ENCODE measurements at places on chromosomes 16 and 17.
A peak's percentile ranks its signal among the peaks of the same experiment; 100 is the strongest.

DNA sequence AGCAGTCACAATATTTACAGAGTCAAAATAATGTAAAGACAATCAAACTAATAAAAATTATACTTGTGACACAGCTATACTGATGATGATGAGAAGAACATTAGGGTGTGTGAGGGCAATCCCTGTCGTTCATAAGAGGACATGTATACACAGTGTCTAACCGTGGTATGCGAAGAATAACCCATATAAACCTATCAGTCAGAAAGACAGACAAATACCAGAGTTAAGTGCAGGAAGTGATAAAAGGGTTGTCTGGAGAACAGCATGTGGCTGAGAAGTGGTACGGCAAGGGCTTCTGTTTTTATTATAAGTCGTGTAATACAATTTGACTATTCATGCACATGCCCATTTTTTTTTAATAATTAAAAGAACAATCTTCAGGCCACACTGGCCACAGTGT, 46.7 kb downstream of the LMF1 start:
- no peak for DNase-seq

DNA sequence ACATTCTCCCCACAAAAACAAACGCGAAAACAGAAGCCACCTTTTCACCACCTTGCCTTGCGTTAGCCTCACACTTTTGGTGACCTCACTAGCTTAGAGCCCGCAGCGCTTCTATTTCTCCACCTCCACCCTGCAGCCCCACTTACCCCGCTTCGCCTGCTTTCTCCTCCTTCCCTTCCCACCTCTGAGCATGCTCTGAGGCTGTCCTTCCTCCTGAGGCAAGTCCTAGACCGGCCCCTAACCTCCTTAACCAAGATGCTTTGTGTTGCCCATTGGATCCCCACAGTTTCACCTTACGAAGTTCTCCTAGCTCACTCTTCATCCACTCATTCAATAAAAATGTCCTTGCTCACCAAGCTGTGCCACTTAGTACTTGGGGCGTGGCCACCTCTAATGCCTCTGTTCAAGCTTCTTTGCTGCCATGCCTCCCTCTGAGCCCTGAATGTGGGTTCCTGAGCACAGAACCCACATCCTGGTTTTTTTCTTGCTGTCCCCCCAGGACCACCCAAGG, 1.3 kb downstream of the GNGT2 start:
- no peak for DNase-seq

DNA sequence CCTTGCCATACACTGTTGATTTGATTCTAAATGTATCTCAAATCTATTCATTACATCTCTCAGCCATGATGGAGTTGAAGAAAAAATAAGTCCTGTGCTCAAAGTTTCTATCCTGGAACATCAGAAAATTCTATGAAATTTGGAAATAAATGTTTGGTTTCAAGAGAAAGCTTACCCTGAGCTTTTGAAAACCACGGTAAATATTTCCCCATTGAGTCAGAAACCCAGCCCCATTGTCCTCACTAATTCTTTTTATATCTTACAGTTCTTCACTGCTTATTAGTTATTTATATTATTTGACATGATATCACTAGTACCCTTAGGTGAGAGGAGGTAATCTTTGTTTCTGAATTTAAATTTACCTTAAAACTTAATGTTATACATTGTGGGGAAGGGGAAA, 128.5 kb downstream of the MRTFB start:
- no peak for DNase-seq

DNA sequence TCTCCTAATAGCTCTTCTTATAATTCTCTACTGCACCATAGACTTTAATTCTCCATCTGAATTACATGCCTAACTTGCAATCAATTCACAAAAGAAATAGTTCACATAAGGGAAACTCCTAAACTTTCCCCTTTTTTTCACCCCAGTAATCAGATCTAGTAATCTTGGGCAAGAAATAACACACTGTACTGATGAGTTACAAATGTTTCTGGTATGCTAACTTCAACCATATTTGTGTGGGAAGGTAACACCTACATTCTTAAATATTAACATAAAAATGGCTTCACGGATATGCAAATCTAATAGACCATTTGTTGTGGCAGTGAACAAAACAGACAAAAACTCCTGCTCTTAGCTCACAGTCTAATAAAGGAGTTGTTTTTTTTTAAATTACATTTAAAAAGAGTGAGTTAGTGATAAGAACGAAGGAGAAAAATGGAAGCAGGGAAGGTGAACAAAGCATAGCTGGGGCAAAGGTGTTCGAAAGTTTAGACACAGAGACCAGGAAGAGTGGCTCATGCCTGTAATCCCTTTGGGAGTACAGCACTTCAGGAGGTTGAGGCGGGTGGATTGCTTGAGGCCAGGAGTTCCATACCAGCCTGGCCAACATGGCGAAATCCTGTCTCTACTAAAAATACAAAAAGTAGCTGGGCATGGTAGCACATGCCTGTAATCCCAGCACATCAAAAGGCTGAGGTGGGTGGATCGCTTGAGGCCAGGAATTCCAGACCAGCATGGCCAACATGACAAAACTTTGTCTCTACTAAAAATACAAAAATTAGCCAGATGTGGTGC, 34.8 kb downstream of the CMTM3 start:
- no peak for DNase-seq

- no peak for DNase-seq
Measured at GRCh38 chr17:15238676-15239422, 26.3 kb downstream of the PMP22 start.

DNA sequence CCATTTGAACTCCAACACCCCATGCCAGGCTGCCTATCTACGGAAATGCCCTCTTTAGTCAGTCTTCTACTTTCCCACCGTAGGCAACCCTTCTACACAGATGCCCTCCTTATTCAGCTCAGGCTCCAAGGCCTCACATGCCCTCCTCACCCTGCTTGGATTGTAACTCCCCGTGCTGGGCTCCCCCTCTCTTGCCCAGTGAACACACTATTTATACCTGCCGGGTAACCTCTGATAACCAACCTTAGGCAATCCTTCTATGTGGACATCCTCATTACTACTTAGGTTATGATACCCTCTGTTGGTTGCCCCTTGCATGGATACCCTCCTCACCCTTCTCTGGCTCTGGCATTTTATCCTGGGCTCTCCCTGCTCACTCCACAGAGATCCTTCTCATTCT, 50.3 kb downstream of the NFAT5 start:
- no peak for DNase-seq

DNA sequence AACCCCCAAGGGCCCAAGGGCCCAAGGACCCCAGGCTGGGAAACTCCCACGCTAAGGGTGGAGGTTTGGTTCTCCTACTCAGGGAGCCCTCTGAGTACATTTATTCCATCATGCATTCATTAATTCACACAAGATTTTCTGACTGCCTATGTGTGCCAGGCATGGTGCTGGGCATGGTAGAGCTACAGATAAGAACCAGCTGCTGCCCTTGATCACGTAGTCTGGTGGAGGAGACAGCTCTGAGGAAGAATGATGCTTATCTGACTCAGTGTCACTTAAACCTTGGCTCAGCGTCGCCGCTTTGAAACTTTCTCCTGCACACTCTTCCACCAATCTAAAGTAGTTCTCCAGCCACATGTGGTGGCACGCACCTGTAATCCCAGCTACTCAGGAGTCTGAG, 3.6 kb upstream of the ARL4D start:
- DNase-seq, result no peak

DNA sequence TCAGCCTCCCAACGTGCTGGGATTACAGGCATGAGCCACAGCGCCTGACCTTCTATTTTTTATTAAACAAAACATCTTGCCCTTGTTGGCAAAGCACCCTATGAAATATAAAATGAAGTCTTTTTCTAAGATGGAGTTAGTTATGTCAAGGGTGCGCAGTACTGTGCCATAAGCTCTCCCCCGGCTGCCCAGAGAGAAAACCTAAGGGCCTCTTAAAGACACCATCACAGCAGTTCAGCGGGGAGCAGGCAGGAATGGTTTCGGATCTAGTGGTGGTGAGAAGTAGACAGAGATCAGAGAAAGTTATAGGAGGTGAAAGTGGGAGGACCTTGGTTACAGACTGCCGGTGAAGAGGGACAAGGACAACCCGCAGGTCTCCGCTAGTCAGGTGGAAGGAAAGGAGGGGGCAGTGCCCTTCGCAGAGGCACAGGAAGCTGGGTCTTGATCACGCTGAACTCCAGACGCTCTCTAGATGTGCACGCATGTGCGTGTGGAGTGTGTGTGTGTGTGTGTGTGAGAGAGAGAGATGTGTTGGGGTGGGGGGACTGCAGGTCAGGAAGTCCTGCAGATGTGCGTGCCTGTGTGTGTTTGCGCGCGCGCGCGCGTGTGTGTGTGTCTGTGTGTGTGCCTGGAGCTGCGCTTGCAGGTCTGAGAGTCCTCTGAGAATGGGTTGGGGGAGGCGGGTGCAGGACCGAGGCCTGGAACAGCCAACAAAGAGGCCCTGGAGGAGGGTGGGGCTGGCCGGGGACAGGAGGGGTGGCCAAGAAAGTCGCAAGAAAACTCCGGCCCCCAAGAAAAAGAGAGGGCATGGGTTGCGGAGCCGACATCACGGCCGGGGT, 748 bp upstream of the CMTM3 start:
- DNase-seq, result peak; percentile 70

DNA sequence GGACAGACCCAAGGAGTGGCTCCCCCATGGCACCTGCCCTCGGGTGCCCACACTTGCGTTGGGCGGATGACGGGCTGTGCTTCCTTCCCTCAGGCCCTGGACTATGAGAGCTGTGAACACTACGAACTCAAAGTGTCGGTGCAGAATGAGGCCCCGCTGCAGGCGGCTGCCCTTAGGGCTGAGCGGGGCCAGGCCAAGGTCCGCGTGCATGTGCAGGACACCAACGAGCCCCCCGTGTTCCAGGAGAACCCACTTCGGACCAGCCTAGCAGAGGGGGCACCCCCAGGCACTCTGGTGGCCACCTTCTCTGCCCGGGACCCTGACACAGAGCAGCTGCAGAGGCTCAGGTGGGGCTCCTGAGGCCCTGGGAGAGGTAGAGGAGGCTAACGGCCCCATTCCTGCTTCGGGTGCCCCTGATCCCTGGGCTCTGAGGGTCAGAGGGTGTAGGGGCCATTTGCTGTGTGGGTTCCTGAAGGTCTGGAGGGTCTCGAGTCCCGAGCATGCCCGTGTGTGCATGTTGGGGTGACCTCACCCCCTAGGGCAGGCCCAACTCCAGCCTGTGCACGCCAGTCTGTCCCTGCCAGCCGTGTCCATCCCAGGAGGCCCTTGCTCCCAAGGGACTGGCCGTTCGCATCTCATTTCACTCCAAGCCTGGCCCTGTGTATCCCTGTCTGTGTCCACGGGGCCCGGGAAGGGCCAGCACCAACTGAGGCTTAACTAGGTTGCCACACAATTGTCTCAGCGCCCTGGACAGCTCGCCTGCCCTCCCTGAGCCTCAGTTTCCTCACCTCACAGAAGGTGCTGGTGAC, 10.0 kb downstream of the SLC22A31 start:
- DNase-seq, result no peak

GRCh38 chr17:59627274-59627673, 7.6 kb downstream of the CLTC start:
- no peak for DNase-seq

DNA sequence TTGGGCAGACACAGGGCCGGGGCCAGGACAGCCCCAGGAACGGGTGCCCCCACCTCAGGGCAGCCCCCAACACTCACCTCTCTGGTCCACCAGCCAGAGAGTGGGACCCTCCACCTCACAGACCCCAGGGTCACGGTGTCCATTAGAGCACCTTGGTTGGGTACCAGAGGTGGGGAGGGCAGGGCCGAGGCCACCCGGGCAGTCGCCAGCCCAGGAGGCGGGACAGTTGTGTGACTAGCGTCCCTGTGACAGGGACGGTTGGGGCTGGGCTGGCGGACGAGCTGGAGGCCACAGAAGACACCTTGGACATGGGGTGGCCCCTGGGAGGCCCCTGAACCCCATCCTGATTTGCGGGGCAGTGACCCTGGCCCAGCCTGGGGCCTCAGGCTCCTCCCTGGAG, 11.7 kb upstream of the C1QTNF8 start:
- no peak for DNase-seq

GRCh38 chr17:4582691-4583090, 1.6 kb upstream of the SMTNL2 start:
- no peak for DNase-seq

DNA sequence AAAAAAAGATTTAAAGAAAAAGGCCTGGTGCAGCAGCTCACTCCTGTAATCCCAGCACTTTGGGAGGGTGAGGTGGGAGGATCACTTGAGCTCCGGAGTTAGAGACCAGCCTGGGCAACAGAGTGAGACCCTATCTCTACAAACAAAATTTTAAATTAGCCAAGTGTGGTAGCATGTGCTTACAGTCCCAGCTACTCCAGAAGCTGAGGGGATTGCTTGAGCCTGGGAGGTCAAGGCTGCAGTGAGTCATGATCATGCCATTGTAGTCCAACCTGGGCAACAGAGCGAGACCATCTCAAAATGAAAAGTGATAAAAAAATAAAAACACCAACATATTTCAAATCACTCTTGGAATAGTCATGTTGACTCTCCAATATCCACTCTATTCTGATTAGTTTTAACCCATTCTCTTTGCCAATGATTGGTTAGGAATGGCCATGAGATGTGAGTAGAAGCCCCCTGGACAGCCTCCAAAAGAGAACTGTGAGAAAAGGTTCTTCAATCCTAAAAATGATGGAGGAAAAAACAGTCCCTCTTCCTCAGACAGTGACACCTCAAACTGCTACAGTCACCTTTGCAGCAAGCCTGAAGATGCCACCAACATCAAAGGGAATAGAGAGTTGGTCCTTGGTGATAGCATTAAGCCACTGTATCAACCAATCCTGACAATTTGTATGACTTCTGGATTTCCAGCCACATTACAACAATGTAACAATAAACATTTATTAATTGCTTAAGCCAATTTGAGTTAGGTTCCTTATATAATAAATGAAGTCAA, 2.9 kb upstream of the KANSL1 start:
- no peak for DNase-seq

DNA sequence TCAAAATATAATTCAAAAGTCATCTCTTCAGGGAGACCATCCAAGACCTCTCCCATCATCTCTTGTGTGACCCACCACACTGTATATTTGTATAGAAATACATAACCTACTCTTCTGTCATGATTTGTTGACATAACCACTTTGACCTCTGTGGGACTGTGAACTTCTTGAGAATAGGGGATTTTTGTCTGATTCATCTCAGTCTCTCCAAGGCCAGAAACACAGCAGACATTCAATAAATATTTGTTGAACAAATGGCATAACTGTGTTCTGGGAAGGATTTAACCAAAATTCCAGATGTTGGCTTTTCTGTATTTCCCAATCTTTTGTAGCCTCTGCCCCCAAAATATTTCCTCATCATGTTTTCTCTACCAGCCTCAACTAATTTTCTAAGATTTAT, 169.7 kb downstream of the CDH11 start:
- no peak for DNase-seq

GRCh38 chr16:75580-76501, 2.2 kb upstream of the MPG start:
- DNase-seq, result no peak

GRCh38 chr17:46154151-46154816, 38.9 kb downstream of the KANSL1 start:
- no peak for DNase-seq

Measured in activated T-helper 1 cell treated with Interleukin-2 at 50 U/mL for 16 hours (primary cell).